Calu3 (cell line): ENCODE measurements at places on chromosomes 6 and 20. TPM values are rescaled to one million over a fixed set of nuclear protein-coding genes. Genes with fewer than 3 reads are reported as not detected.

- no peak for DNase-seq
Measured at GRCh38 chr20:37945091-37945547, 42.2 kb downstream of the VSTM2L start.

GRCh38 chr6:122736163-122736562, 43.4 kb upstream of the FABP7 start:
- no peak for DNase-seq

DNA sequence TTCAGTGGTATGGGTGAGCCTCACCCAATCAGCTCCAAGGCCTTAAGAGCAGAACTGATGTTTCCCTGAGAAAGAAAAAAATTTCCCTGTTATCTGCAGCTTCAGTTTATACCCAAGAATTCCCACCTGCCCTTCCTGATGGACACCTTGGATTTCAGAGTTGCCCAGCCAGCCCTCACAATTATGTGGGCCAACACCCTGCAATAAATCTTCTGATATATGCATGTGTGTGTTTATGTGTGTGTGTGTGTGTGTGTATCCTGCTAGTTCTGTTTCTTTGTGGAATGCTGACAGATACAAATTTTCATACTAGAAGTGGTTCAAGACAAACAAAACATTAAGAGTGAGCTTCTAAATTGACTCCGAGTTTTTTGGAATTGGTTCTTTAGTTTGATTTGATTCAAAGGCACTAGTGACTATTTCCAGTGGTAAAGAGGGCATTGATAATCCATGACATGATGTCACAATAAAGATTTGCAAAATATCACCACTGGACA, 246.6 kb upstream of the BTBD3 start:
- no peak for DNase-seq

- peak; percentile 27 for DNase-seq
Measured at GRCh38 chr6:9482030-9482738, 932.7 kb downstream of the TFAP2A start.

- peak; percentile 41 for DNase-seq
Measured at GRCh38 chr6:11277275-11278206, 45.1 kb upstream of the NEDD9 start.

- DNase-seq = peak; percentile 9
Measured at GRCh38 chr6:84967389-84967788, 203.0 kb upstream of the TBX18 start.

GRCh38 chr6:40887792-40888340, 151.2 kb downstream of the UNC5CL start:
- no peak for DNase-seq

GRCh38 chr6:63928613-63929012, 293.0 kb downstream of the PHF3 start:
- no peak for DNase-seq

- DNase-seq = no peak
Measured at GRCh38 chr6:131803007-131803769, 4.6 kb upstream of the ENPP1 start.

- DNase-seq = no peak
Measured at GRCh38 chr6:158717341-158718330, 67.8 kb downstream of the SYTL3 start.

GRCh38 chr6:49662892-49663261, 26.2 kb upstream of the RHAG start:
- DNase-seq = no peak

- DNase-seq = no peak
Measured at GRCh38 chr6:100999034-100999597, 118.0 kb upstream of the ASCC3 start.

- DNase-seq = no peak
Measured at GRCh38 chr6:133436652-133437051, 195.5 kb downstream of the EYA4 start.

- no peak for DNase-seq
Measured at GRCh38 chr6:127877231-127877630, 23.6 kb downstream of the THEMIS start.

DNA sequence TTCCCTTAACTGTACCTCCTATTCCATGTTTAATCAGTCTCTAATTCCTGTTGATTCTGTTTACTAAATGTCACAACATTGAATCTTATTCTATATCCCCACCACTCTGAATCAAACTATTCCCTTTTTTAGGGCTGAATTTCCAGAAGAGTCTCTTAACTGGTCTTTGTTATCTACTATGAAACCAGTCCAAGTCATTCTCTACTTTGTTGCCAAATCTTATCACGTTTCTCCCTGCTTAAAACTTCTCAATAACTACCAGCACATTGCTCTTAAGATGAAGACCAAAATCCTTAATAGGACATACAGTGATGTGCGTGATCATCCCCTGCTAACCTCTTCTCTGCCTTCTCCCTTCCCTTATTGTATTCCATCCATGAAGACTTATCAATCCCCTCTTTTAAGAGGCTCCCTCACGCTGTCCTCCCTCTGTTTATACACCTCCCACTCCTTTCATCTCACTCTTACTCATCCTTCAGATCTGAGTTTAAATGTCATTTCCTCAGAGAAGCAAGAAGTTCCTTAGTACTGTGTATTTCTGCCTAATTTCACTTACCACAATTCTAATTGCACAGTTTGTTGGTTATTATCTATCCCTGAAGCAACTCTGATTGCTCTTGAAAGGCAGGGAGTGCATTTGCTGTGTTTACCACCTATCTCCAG, 143.0 kb upstream of the AHI1 start:
- DNase-seq = no peak

DNA sequence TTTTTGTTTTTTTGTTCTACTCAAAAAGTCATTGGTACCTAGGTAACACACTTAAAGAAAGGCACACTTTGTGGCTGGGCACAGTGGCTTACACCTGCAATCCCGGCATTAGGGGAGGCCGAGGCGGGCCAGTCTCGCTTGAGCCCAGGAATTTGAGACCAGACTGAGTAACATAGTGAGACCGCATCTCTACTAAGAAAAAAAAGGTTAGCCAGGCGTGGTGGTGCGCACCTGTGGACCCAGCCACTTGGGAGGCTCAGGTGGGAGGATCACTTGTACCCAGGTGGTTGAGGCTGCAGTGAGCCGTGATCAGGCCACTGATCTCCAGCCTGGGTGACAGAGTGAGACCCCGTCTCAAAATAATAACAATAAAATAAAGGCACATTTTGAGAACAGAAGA, 67.4 kb upstream of the BHLHE23 start:
- DNase-seq = no peak

DNA sequence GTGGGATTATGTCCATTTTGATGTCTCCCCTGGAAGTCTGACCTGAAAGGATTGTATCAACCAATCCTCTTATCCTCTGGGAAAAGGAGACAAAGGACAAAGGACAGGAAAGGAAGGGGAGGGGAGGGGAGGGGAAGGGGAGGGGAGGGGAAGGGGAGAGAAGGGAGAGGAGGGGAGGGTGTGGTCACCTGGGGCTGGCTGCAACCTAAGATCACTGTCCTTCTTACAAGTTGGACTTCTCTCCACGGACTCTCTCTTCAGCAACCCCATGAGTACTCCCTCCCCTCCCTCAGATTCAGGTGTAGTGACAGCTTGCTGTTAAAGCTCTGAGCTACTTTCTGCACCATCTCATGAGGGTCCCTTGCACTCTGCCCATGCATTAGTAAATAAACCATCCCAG, 58.9 kb upstream of the KLHL31 start:
- no peak for DNase-seq

DNA sequence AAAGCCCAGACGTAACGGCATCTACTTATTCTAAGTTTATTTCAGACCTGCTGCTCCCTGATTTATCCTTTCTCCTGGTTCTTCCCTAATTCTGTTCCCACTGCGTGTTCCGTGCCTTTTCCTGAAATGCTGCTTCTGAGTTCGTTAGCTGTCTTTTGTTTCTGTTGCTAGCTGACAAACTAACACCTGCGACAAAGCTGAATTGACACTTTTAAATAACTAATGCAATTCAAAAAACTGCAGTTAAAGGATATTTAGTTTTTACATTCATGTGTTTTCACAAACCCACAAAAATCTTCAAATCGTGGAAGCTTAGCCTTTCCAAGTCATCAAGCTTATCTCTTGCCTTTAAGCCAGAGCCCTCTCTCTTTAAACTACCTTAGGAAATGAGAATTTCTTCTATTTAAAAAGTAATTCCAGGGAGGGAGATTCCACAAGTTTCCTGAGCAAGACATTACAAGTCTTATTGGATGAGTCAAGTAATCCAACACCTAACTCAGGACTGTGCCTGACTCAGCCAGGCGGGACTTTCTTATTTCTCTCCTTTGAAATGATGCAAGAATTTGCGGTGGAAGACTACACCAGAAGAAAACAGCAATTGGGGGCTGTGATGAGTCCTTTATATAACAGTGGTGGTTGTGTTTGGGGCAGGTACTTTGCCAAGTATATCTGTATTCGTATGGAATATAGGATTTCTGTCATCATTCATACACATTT, 6.3 kb downstream of the ADTRP start:
- DNase-seq = peak; percentile 29

GRCh38 chr6:149173222-149173621, 144.3 kb upstream of the TAB2 start:
- DNase-seq = no peak

- no peak for DNase-seq
Measured at GRCh38 chr20:57980506-57980905, 247.9 kb downstream of the ANKRD60 start.

DNA sequence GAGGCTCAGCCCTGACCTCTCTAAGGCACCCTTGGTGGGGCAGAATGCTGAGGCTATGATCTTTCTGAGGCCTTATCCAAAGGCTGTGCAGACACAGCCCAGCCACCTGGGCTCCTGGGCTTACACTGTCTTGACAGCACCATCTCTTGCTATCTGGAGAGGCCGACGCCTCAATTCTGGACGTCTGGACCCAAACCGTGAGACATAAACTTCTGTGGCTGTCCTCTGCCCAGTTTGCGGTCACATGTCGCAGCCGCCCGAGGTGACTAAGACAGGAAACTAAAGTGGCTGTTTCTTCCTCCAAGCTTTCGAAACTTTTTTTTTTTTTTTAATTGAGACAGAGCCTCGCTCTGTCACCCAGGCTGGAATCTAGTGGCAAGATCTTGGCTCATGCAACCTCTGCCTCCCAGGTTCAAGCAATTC, 49.3 kb downstream of the PRR18 start:
- peak; percentile 65 for DNase-seq

- DNase-seq = no peak
Measured at GRCh38 chr20:51968151-51968550, 165.8 kb upstream of the SALL4 start.

DNA sequence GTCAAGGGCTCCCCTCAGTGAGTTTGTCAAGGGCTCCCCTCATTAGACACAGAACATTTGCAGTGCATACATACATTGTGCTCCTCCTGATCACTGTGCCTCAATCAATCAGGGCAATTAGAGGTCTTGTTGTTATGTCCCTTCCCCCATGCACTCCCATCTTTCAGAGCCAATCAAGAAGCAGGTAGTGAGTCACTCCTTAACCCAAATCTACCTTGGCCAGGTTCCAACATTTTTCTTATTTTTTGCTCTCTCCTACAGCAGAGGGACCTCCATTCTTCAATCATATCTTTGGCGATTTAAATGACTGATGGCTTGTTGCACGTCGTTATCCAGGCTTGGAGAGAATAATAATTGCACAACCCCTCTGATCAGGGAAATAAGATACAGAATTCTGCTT, 409.9 kb upstream of the SPTLC3 start:
- no peak for DNase-seq

DNA sequence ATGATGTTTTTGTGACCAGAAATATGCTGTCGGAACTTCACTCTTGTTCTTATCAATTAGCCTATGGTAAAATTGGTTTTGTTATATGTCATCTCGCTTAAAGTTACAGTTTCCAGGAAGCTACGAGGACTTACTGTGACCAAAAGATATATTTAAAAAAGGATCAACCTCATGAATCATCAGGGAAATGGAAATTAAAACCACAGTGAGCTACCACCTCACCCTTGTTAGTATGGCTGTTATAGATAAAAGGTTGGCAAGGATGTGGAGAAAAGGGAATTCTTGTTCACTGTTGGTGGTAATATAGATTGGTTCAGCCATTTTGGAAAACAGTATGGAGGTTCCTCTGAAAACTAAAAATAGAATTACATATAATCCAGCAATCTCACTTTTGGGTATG, 14.3 kb upstream of the INSM1 start:
- no peak for DNase-seq

- DNase-seq = no peak
Measured at GRCh38 chr6:114227944-114228468, 114.8 kb downstream of the HS3ST5 start.

GRCh38 chr6:29726571-29727194, 3.4 kb downstream of the HLA-F start:
- no peak for DNase-seq

- DNase-seq = no peak
Measured at GRCh38 chr20:5770231-5770986, 20.2 kb downstream of the SHLD1 start.

DNA sequence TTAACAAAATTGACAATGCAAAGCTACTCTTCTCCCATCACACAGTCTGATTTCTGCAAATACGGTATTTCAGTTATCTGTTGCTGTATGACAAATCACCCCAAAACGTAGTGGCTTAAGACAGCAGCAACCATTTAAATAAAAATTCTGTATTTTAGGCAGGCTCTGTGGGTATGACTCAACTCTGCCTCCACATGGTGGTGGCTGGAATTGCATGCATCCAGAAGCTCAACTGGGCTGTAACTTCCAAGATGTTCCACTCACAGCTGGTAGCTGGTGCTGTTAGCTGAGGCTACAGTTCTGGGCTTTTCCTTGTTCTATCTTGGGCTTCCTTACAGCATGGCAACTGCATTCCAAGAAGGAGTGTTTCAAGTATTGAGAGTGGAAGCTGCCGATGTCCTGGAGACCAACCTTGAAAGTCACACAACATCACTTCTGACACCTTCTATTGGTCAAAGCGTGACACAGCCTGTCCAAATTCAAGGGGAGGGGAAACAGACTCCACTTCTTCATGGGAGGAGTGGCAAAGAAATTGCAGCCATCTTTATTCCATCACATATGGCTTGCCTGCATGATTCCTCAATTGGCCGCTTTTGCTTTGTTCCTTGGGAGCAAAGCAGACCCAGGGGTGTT, 39.7 kb upstream of the TULP1 start:
- DNase-seq = peak; percentile 64

Gene HTR1B
- 0.17 TPM in 1 of 2 replicates, not detected in the other for total RNA-seq

Gene THBS2
- not detected in 2 replicates for total RNA-seq

Gene C20orf144
- total RNA-seq = 0.45 and 0.76 TPM in 2 replicates

Gene LKAAEAR1
- total RNA-seq = not detected in 2 replicates

Gene RAMACL
- 1.3 and 2.2 TPM in 2 replicates for total RNA-seq

Gene ABCF1
- 88.3 and 92.4 TPM in 2 replicates for total RNA-seq

Gene OR2H1
- total RNA-seq = not detected in 2 replicates

Gene HSPA12B
- total RNA-seq = not detected in 2 replicates

Gene UNC93A
- total RNA-seq = not detected in 2 replicates

Gene RSPO3
- not detected in 2 replicates for total RNA-seq

Gene FUT9
- 1.9 and 2.0 TPM in 2 replicates for total RNA-seq

Gene NNAT
- total RNA-seq = not detected in 2 replicates

Gene PHACTR3
- total RNA-seq = 10.0 and 12.0 TPM in 2 replicates

Gene RGS19
- 17.2 and 17.8 TPM in 2 replicates for total RNA-seq

Gene EPB41L1
- total RNA-seq = 121 and 184 TPM in 2 replicates

Gene BPI
- not detected in 2 replicates for total RNA-seq

Gene FAM217A
- total RNA-seq = not detected in 2 replicates

Gene FAM209A
- 0.40 and 0.95 TPM in 2 replicates for total RNA-seq

Gene OR14J1
- total RNA-seq = not detected in 2 replicates

Gene C20orf202
- total RNA-seq = 0.22 TPM in 1 of 2 replicates, not detected in the other

Gene CGA
- not detected in 2 replicates for total RNA-seq
